T-cell (primary cell): ENCODE measurements at places on chromosomes 11 and 22. TPM values are rescaled to one million over a fixed set of nuclear protein-coding genes. Genes with fewer than 3 reads are reported as not detected.

The PRG3 gene
- total RNA-seq = not detected

The GRK3 gene
- 3.6 TPM for total RNA-seq

The SHISAL1 gene
- total RNA-seq = 0.06 TPM

The CHRM1 gene
- total RNA-seq = not detected

The YAP1 gene
- 0.86 TPM for total RNA-seq

The C22orf42 gene
- not detected for total RNA-seq

The RIBC2 gene
- total RNA-seq = 0.61 TPM

The GAS2 gene
- total RNA-seq = 3.9 TPM

The ALDH3B1 gene
- total RNA-seq = 0.25 TPM

The TBX1 gene
- not detected for total RNA-seq

DNA sequence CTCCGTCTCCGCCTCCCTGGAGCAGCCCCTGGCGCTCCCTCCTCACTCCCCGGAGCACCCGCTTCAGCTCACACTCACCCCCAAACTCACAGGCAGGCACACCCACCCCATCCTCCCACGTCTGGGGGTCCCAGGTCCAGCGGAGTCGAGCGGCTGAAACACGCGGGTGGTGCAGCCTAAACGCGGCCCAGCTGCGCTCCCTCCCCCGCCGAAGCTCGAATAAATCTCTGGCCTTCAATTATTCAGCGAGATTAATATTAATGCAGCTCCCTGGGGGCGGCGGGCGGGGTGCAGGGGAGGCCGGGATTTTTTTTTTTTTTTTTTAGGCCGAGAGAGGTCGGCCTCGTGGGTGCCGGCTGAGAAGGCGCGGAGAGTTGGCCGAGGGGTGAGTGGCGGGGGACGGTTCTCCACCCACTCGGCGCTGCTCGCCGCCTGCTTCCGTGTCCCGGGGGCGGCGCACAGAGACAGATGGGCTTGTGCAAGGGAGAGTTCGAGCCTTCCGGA is 524 bp upstream of the SLC1A2 start:
- no peak for DNase-seq

- DNase-seq = no peak
Measured at GRCh38 chr11:129418039-129418438, 42.4 kb downstream of the BARX2 start.

DNA sequence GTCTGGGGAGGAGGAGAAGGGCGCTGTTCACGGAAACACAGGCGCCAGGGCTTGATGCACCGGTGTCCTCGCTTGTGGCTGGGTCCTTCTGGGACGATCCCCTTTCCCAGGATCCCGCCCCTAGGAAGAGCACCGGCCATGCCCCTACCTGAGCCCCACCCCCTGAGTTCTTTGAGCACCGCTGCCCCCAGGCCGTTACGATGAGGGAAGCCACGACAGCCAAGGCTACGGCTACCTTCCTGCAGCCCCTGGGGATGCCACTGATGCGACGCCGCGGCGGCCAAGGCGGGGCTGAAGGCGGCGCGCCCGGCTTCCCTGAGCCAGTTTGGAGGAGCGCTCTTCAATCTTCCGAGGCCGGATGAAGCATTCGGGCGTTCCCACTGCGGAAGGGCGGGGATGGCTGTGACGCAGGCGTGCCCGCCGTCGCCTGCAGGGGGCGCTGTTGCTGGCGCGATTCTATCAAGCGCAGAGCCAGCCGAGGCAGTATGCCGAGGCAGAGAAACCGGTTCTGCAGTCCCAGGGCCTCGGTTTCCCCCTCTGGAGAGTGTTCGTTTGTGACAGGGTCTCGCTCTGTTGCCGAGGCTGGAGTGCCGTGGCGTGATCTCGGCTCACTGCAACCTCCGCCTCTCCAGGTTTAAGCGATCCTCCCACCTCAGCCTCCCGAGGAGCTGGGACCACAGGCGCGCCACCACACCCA is 9.7 kb upstream of the NEFH start:
- peak; percentile 67 for DNase-seq

DNA sequence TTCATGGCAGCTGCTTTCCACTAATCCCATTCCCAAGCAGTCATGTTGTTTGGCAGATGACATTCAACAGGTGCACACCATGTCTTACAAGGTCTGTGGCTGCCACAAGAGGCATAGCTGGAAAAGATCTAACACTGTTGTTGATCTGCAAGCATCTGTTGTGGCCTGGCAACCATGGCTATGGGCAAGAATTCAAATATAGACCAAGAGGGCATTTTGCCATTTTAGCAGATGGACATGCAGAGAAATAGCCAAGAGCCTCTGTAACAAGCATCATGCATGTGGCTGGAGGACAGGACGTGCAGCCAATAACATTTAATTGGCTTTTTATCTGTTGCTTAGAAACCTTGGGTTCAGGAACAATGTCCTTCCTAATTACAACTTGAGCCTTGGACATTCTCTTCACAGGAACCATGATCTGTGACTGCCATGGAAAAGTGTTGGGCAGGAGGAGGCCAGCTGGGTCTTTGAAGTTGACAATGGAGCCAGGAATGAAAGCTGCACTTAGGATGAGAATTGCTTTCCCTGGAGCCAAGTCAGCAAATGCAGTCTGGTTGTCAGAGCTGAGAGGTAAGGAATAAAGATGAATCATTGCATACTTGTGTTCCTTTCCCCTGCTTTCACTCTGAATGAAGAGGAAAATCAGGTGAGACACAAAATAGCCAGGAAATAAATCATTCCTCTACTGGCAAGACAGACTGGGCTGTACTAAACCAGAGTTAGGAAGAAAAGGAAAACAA is 113.6 kb upstream of the ANO5 start:
- DNase-seq = no peak

GRCh38 chr11:100932474-100933100 is 197.0 kb downstream of the PGR start:
- DNase-seq = no peak

- DNase-seq = no peak
Measured at GRCh38 chr22:45418056-45418769, 4.7 kb downstream of the RIBC2 start.

DNA sequence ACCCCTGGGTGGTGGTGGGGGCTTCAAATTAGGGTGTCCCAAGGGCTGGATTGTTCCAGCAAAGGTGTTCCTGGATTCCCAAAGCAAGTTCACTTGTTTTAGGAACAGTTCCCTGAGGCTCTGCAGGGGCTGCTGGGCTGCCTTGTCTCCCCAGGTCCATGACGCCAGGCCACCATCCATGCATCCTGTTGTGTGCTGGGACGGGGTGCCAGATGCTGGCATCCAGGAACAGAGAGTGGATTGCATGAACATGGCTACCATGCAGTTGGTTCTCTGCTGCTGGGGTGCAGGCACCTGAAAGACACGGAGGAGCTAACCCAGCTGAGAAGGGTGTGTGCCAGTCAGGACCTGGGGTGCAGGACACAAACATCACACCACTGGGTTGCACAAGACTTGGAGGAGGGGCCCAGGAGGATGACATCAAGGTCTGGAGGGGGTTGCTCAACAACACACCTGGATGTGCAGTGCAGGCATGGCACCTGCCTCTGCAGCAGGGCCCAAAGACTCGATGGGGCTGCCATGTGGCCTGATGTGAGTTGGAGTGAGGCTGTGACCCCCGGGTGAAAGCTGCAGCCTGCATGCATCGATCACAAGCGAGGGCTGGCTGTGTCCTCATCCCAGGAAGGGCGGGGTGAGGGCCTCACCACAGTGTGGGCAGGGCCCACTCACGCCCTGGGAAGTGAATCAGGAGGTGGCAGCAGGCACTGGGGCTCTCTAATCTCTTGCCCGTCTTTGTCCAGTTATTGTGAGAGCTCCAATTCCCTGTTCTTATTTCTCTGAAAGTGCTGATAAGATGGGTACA is 74.0 kb upstream of the CLDN5 start:
- DNase-seq = peak; percentile 33

GRCh38 chr11:44096360-44097185 is 1.1 kb downstream of the EXT2 start:
- DNase-seq = no peak

- no peak for DNase-seq
Measured at GRCh38 chr11:113397212-113397611, 9.6 kb downstream of the ANKK1 start.

GRCh38 chr11:45924927-45925326 is 2.5 kb downstream of the LARGE2 start:
- DNase-seq = no peak

- DNase-seq = no peak
Measured at GRCh38 chr11:105148241-105148640, 8.7 kb upstream of the CARD18 start.

DNA sequence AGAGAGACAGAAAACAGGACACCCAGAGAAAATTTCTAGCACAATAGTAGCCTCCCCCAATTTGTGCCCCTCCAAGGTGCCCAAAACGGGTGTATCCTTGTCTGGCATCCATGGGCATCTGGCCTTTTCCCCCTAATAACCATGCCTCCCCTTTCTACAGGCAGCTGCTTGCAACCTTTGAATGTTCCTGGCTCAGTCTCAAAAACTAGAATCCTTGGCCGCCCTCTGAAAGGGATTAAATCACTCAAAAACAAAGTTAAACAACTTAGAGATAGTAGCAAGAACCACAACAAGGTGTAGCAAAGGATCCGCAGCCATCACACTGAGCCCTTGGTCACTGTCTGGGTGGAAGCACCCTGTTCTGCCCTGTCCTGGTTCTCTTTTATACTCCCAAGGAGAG is 105.6 kb downstream of the MN1 start:
- DNase-seq = no peak

- no peak for DNase-seq
Measured at GRCh38 chr11:6249770-6250555, 9.7 kb upstream of the CCKBR start.

DNA sequence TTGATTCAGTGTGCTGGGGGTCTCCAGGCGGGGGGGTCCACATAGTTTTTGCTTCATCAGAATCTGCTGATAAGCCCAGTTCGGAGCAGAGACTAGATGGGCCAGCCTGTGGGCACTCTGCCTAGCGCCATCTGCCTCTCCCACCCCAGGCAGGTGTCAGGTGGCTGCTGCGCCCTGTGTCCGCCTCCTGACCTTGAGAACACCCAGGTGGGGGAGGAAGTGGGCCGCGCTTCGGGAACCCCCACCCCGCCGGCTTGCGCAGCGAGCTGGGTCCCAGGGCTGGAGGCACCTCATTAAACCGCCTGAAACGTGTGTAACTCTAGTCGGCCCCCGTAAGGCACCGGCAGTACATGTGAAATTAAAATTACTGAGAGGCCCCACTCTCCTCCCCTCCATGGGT is 113.6 kb downstream of the KCNQ1 start:
- no peak for DNase-seq

DNA sequence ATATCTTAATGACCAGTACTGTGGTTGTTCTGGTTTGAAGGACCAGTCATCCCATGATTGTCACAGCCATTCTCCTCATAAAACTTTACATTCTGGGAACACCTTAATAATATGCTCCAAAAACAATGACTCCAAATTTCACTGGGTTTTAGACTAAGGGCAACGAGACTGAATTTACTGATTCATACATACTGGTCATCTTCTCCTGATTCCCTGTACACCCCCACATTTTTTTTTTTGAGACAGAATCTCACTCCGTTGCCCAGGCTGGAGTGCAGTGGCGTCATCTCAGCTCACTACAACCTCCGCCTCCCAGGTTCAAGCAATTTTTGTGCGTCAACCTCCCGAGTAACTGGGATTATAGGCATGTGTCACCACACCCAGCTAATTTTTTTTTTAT is 78.9 kb downstream of the GAB2 start:
- DNase-seq = no peak

GRCh38 chr11:7872890-7873289 is 58.2 kb downstream of the OR10A6 start:
- no peak for DNase-seq

DNA sequence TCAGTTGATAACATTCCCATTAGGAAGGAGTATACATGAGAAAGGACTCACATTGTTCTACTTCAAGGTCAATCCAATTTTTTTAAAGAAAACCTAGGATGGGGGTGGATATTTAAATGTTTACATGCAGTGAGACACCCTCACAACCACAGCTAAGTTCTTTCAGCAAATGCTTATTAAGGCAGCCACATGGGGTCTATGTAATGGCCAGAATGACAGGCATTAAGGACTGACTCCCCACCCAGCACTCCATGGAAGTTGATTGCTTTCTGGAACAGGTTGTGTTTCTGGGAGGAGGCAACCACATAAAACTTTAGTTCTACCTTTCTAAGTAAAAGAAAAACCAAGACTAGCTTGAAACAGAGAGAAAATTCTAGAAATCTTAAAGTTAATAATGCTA is 662.0 kb upstream of the CCDC90B start:
- no peak for DNase-seq

- no peak for DNase-seq
Measured at GRCh38 chr11:34860518-34860917, 55.7 kb downstream of the APIP start.
